Forelimb muscle (tissue), 1 donor: ENCODE measurements at places on chromosomes 7 and 10.

GRCh38 chr7:70799841-70800405, 332.0 kb upstream of the GALNT17 start:
- DNase-seq, result no peak

DNA sequence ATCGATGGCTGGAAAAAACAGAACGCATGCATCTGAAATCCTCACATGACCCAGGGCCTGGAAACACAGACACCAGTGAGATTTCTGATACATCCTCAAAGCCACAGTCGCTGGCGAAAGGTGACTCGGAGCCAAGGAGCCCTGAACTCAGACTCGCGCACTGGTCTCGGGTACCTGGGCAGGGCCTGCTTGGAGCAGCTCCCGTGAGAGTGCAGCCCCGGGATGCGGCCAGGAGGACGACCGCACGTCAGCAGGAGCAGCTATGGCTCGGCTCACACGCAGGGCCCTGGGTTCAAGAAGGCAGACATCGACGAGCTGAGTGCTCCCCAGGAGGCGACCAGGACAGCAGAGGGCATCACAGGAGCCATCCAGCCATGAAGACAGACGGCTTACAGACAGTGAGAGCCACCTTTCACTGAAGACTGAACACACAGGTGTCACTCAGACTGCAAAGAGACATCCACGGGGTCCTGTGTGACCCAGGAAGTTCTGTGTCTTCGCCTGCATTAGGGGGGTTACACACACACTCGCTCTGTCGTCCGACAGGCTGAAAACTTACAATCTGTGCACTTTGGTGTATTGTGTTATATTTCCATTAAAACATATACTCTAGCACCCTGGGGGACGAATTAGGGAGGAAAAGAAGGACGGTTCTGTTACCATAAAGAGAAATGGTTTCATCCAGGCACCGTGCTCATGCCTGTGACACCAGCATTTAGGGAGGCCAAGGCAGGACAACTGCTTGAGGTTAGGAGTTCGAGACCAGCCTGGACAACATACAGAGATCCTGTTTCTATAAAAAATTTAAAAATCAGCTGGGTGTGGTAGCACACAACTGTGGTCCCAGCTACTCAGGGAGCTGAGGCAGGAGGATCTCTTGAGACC, 227.7 kb downstream of the MAD1L1 start:
- no peak for DNase-seq

- DNase-seq, result no peak
Measured at GRCh38 chr10:19096501-19097073, 48.0 kb downstream of the MALRD1 start.

DNA sequence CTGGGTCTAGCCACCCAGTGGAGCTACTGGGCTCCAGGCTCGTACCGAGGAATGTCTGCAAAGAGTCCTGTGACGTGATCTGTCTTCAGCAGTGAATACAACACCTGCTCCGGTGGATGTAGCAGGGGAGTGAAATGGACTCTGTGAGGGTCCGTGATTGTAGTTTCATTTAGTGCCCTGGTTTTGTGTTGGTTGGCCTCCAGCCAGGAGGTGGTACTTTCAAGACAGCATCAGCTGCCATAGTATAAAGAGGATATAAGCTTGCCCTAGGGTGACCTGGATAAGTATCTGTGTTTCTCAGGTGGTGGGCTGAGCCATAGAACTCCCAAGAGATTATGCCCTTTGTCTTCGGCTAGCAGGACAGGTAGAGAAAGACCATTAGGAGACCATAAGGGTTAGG, 24.6 kb upstream of the WNT2 start:
- DNase-seq, result no peak

DNA sequence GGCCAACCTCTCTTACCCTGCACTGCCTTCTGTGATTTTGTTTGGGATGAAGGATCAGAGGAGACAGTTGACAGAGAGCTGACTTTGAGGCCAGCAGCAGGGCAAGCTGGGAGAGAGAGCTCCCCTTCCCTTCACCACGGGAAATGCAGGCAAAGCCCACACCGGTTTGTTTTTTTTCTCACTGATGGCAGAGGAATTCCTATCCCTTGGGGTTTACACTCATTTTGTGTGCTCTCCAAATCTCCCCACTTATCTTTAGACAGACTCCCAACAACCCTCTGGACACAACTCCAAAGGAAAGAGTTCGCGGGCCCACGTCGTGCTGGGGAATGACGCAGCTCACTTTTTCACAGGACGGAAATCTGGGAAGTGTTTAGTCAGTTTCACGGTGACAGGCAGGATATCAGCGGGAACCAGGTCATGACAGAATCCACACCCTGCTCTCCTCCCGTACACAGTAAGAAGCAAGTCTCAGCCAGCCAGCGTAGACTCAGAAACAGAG, 68.3 kb upstream of the FAM171A1 start:
- no peak for DNase-seq

- no peak for DNase-seq
Measured at GRCh38 chr7:27242555-27243339, at the start of gene EVX1. Gene EVX1, plus strand, starts transcription at chr7:27242802. Its CDS starts 229 bp downstream, at chr7:27243031.

DNA sequence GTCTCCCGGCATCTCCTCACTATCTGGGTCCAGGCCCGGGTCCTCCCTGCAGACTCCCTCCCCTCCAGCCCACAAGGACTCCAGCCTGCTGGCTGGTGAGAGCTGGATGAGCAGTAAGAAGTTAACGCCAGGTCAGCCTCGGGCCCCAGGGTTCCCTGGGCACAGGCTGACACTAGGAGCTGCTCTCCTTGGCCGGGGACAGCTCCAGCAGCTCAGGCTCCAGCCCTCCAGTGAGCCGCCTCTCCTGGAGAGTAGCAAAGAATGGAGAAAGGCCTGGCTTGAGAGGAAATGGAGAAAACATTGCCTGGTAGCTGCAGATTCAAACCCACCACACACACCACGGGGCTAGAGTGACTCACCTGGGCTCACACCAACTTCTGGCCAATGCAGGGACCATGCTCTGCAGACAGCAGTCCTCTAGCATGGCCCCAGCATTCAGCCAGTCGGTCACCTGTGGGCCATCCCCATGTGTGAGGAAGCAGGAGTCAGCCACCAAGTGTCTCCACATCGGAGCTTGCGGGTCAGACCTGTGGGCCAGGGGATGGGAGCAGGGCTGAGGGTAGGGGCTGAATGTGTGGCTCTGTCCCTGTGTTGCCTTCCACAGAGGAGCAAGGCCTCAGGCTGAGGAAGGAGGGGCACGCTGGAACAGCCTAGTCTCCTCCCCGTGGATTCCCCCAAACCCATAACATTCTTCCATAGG, 6.5 kb downstream of the SAP25 start:
- no peak for DNase-seq
